MV-4-11 (cell line): ENCODE measurements at places on chromosomes 2 and 18.
A peak's percentile ranks its signal among the peaks of the same experiment; 100 is the strongest.

- no peak for DNase-seq
Measured at GRCh38 chr18:3485153-3486149, 35.5 kb downstream of the TGIF1 start.

- DNase-seq: no peak
Measured at GRCh38 chr2:153462338-153462859, 16.2 kb downstream of the RPRM start.

DNA sequence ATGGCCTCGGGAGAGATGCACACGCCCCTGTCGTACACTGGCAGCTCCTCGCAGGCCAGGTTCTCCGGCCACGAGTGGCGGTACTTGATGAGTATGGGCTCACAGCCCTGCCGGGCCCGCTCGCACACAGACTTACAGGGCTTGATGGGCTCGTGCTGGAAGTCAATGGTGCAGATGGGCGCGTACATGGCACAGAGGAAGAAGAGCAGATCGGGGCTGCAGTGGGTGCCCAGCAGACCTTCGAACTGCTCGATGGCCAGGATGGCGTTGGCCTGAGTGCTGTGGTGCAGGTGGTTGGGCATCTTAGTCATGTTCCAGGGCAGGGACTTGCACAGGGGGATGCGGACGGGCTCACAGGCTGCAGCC lies 359 bp downstream of the FRZB start:
- DNase-seq: no peak

- no peak for DNase-seq
Measured at GRCh38 chr2:98869272-98869641, 66.8 kb downstream of the CRACDL start.

- no peak for DNase-seq
Measured at GRCh38 chr2:183244300-183244844, 120.1 kb downstream of the NUP35 start.

- no peak for DNase-seq
Measured at GRCh38 chr2:239934571-239935171, 90.5 kb downstream of the NDUFA10 start.

GRCh38 chr2:239263231-239263630 lies 137.6 kb downstream of the HDAC4 start:
- no peak for DNase-seq

GRCh38 chr18:10116574-10116973 lies 202.8 kb downstream of the VAPA start:
- DNase-seq: no peak

- DNase-seq: no peak
Measured at GRCh38 chr2:141137122-141137693, 993.6 kb downstream of the LRP1B start.

GRCh38 chr2:120231564-120231973 lies 8.4 kb upstream of the TMEM185B start:
- DNase-seq: no peak

- no peak for DNase-seq
Measured at GRCh38 chr2:154640000-154640399, 58.5 kb upstream of the KCNJ3 start.

DNA sequence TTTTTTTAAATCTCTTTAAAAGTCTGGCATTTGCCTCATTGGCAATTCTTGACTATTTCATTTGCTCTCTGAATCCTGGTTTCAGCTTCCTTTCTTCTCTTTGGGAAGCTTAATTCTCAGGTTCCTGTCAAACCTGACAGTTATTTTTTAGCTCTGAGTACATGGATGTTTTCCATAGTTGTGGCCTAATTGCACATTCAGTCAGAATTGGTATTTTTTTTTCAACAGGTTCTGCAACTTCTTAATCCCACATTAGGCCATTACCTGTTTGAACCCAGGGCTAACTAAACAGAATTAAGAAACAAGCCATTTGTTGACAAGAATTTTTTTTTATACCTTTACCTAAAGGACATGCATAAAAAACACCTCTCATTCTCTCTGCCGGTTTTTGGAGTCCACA lies 338.8 kb downstream of the SETBP1 start:
- no peak for DNase-seq

DNA sequence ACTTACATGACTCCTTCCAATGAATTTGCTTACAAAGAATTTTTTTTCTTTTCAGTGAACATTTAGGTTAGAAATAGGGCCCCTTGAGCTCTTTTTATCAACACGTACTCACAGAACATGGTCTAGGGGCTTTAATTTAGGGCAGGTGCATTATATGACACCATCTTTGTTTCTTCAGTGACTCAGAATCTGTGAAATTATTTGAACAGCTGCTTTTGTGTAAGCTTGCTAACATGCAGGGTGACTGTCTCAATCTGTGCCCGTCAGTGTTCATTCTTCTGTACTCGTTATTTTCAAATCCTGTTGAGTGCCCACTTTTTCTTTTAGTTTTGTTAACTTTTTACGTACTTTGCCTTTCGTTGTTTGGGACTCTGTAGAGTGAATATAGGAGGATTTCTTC lies 52.8 kb upstream of the CABYR start:
- no peak for DNase-seq

DNA sequence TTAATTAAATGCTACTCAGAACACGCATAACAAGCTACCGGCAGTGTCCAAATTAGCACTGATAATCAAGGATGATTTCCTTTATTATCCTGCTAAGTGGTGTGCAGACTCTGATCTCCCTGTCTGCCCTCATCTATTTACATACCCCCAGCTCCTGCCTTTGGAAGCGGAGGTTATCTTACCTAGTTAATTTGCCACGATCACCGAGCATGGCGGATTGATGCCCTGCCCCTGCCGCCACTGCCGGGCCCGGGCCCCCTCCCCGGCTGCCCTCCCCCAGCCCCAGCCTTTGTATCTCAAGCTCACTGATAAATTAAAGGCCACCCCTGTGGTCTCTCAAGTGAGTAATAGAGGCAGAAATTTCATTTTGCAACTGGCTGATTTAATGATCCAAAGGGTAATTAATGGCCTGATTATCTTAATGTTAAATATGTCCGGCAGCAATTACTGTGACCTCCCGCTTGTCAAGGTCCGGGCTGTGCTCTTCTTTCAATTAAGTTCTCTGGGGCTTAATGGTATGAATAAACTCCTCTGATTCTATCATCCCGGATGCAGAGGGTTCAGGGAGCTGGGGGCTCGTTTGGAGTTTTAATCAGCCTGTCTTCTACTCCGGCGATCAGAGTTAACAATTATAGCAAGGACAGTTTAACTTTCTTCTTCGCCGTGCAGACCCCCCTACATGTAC lies 113.4 kb downstream of the GBX2 start:
- no peak for DNase-seq

- no peak for DNase-seq
Measured at GRCh38 chr2:25614711-25615110, 58.7 kb downstream of the DTNB start.

DNA sequence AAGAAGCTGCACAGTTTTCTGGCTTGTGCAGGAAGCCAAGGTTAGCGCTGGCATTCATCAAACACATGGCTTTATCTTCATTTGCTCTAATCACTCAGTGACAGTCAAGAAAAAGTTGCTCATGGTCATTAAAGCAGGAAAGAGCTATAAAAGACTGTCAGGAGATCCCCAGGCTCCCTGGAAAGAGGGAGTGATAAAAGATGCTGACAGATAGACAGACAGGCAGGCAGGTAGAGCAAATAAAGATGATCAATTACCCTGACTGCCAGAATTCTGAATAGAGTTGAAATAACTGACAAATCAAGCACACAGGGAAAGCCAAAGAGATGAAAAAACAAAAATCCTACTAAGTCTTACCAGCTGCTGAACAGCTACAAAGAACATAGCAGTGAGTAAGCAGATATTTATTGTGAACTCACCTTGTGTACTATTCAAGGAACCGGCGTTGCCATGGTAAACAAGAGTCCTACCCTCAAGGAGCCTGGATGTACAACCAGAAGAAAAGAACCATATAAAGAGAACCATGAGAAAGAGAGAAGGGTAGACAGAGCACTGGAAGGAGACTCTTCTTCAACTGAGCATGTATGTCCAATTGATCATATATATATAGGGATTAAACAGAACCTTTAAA lies 68.0 kb downstream of the RNF152 start:
- no peak for DNase-seq

DNA sequence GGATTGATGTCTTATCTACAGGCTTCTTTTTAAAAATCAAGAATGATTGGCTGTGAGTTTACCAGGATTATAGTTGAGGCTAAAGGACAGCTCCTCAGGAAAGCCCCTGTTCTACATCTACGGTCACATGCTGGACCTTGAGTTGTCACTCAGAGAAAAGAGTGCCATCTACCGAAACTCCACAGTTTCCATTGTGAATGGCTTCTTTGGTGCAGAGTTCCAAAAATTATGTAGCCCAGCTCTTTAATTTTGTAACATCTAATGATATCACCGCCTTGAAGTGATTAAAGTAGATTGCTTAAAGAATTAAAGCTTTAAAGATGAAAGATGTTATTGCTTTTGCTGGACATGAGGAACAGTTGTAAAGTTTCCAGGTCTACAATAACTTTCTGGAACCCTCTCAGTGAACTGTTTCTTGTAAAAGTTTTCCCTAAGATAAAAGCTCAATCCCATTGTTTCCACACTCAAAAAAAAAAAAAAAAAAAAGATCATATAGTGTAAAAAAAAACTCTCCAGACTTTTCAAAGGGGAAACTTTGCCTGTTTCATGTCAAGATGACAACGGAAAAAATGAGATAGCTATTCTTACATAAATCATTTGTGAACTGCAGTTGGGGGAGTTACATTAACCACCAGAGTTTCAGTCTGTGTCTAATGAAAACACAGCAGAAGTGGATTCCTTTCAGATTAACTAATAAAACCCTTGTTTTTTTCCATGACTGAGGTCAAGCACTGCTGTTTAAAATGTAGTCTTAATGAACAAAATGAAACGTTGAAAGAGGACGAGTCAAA lies 4.3 kb downstream of the COL3A1 start:
- no peak for DNase-seq

- peak; percentile 57 for DNase-seq
Measured at GRCh38 chr2:108604196-108604595, 69.9 kb downstream of the LIMS1 start.

DNA sequence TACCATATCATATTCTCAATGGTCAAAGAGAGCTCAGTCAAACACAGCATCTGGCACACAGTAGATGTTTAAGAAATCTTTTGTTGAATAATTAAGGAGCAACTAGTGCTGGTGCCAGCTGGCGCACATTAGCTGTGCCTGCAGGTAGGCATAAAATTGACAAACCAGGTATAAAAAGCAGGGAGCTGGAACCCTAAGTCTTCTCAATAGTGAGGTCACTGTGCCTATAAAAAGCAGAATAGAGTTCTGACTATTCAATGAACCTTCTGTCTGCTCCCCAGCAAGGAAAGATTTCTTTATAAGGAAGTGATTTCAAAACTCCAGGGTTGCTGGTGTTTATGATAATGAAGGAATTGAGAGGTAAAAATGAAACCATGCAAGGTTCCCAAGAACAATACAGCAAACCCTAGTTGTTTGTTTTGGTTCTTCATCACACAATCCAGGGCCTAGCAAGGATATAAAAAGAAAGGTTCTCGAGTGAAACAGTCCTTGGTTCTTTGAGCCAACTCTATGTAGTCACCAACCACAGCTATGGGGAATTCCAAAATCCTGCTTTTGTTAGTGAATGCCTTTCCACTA lies 76.1 kb downstream of the THADA start:
- peak; percentile 27 for DNase-seq

DNA sequence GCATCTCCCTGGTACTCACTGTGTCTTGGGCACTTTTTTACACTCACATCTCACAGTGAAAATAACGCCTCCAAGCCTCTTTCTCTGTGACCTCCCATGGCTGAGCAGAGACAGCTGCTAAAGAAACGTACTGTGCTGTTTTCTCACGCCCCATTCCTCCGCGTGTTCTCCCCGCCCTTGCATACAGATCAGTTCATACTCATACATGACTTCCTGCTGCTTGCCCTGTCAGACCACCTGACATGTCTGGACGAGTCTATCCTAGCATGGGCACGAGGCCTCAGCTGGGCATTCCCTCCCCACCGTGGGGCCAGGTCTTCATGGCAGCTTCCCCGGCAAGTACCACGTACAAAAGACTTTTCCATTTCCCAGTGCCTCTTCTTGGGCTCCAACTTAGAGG lies 21.2 kb upstream of the IL1A start:
- no peak for DNase-seq

GRCh38 chr18:45168866-45169600 lies 446.2 kb upstream of the SLC14A2 start:
- DNase-seq: no peak

DNA sequence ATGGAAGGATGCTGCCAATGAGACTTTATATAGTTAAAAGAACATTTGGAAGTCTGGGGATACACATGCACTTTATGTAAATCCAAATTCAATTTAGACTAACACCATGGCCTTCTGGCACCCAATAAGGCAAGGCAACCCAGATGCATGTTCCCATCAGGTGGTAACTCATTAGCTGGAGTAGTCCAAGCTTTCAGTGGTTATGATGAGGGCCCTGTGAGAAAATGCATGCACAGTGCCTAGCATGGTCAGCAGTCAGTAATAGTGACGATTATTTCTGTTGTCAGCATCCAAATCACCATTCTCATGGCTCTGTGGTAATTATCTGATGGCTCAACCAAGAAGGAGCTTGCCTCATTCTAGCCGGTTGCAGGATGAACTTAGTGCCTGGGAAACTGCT lies 70.3 kb upstream of the CTLA4 start:
- DNase-seq: no peak

GRCh38 chr2:198045227-198045626 lies 240.8 kb downstream of the PLCL1 start:
- no peak for DNase-seq

GRCh38 chr2:178825183-178825582 lies 18.0 kb upstream of the TTN start:
- DNase-seq: no peak

GRCh38 chr2:200104015-200104414 lies 148.6 kb downstream of the MAIP1 start:
- DNase-seq: peak; percentile 3

DNA sequence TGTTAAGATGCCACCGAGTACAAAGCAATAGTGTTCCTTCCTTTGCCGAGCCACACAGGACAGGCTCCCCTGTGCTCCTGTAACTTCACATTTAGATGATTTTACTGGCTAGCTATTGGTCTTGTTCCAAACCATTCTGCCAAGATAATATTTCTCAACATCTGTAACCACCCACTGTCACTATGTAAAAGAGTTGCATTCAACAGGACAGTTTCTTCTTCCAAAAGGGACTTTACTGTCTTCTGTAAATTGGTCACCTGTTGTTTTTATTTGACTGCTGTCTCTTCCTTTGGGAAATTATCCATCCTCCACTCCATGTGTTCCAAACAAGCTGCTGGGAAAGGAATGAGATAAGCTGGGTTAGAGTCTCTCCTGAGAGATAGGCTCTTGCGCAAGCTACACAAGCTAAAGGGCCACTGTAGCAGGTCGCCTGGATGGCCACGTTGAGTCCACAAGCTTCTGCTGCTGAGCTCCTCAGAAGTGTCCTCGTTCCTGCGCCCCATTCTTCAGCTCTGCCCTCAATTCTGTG lies 14.4 kb upstream of the BZW1 start:
- DNase-seq: peak; percentile 54

- no peak for DNase-seq
Measured at GRCh38 chr2:213057977-213058376, 93.4 kb downstream of the IKZF2 start.

DNA sequence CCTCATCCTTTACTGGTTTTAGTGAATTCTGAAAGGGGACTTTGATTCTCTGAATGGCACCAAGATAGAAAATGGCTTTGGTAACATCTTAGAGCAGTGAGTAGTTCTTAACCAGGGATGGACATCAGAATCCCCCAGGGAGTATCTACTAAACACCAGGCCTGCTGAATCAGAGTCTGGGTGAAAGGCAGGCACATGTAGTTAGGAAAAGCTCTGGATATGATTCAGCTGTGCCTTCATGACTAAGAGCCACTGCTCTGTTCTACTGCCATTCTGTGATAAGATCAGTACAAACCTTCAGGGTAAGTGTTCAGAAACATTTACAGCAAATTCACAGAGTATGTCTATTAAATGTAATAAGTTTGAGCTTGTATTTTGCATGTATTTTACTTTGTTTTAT lies 46.2 kb upstream of the B3GNT2 start:
- DNase-seq: no peak
